Stimulated activated CD4-positive, alpha-beta T cell treated with anti-CD3 and anti-CD28 coated beads, Interleukin-15, amount 100 ng/mL, for 24 hours (primary cell): ENCODE measurements at places on chromosomes 7 and 10.

DNA sequence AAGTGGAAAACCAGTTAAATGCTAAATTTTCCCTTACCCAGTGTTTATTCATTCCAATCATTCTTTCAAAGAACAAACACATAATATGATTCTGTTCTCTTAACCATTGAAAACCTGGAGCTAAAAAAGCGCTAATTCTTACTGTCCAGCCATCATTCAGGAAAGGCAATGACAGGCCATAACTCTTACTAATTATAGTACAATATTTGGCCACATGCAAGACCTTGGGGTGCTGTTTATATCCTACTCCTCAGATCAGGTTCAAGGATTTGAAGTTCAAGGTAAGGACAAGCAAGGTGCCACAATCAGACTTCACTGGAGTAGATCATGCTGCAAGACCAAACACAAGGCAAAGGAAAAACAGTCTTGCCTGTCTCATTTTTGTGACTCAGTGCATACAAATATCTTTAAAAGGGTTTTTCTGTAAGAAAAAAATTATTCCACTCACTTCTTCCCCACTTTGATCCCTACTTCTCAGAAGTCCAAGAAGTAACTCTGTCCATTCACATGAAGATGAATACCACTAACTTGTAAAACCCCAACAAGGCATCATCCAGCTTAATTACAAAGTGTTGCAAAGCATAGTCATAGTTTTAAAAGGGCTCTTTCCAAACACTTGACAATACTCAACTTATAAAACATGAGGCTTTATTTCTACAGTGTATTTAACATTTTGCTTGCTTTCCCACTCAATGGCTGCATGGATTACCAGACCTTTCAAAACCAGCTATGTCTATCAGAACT lies 153.0 kb downstream of the DOCK4 start:
- DNase-seq: no peak

DNA sequence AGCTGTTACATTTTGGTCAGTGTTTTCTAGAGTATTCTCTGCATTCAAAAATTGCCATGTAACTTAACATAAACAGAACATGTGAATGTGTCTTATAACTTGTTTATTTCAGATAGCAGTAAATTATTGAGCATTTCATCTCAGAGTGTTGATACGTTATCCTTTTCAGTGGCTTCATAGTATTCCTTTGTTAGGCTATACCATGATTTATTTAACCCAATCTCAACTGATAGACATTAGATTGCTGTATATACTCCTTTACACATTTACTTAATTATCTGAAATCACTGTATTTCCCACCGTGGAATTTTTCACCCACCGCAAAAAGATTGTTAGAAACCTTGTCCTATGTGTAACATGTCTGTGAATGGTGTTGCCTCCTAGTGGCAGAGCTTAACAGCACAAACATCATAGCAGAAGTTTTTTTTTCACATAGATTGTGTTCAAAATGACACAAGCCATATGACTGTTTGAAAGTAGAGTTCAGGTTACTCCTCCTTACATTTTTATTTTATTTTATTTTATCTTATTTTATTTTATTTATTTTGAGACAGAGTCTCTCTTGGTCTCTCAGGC lies 21.4 kb downstream of the SLF2 start:
- no peak for DNase-seq

GRCh38 chr10:69007260-69007659 lies 18.7 kb downstream of the KIFBP start:
- no peak for DNase-seq

GRCh38 chr7:2814186-2814945 lies 29.7 kb downstream of the GNA12 start:
- DNase-seq: no peak

DNA sequence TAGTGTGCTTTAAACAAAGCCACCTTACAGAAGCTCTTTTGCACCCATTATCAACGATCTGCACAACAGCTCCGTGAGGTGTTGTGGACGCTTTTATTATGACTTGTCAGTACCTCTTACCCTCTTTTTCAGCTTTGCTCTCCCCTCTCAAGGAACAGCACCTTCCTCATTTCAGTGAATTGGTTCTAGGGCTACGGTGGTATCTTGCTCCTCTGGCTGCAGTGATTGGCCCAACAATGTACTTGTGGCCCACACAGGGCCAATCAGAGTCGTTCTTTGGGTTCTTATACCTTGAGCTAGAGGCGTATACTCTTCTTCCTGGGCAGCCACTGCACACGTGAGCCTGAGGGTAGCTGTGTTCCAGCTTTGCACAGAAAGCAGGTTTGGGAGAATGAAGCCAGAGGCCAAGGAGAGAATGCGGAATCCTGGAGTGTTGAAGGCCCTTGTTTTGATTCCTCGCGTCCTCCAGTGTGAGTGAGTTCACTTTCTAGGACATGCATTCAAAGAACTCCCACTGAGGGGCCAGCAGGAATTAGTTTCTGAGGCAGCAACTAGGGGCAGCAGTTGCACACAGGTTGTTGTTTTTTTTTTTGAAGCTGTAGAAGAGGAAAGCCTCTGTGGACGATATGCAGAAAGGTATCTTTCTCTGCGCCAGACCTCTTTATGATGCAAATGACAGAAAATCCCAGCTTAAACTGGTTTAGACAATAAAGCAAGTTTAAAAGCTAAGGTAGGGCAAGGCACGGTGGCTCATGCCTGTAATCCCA lies 49.8 kb upstream of the PDZD8 start:
- DNase-seq: no peak
